ENCODE measurements at places on chromosomes 5 and 9.

DNA sequence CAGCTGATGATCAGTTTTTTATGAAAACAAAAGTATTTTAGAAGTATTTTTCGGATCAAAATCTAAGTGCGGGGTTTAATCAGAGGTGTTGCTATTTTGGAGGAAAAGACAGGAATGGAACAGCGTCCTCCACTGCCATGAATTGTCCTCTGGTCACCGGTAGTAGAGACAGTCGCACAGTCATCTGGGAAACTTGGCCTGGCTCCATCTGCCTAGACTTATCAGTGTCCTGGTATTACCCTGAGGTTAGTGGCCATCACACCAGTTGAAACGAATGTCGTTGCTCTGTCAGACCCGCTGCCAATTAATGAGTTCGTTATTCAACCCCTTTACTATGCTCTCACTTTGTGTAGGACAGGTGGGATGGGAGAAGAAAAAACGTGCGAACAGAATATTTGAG lies 8.2 kb downstream of the TLX3 start:
- DNase-seq: no peak

DNA sequence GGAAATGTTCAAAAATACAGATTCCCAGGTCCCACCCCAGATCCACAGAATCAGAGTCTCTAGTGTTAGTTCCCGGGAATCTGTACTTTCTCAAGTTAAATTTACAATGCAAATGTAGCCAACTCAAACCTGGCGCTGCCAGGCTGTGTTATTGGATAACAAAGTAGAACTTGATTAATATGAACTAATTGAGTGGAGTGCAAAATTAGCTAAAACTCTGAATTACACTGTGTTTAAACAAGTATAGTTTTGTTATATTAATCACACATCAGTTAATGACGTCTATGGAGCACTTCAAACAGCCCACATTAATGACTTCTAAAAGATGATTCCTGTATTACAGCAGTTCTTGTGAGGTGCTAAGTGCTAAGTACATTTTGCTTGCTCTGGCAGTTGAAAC lies 32.4 kb upstream of the CYFIP2 start:
- DNase-seq: no peak

DNA sequence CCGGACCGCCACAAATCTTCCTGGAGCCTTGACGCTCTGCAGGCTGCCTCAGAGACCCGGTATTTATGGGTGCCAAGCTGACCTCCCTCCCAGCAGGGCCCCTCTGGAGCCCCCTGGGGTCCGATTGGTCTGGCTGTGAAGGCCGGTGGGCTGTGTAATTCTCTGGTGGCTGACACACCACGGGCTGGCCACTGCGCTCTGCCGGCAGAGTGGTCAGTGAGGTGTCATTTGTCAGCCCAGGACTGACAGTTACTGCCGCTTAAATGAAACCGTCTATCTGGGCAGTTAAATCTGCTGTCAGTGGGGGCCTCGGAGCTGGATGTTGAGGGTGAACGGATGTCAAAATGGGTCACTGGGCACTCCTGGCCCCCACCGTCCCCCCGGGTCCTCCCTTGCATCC lies 10.7 kb downstream of the NR5A1 start:
- no peak for DNase-seq

DNA sequence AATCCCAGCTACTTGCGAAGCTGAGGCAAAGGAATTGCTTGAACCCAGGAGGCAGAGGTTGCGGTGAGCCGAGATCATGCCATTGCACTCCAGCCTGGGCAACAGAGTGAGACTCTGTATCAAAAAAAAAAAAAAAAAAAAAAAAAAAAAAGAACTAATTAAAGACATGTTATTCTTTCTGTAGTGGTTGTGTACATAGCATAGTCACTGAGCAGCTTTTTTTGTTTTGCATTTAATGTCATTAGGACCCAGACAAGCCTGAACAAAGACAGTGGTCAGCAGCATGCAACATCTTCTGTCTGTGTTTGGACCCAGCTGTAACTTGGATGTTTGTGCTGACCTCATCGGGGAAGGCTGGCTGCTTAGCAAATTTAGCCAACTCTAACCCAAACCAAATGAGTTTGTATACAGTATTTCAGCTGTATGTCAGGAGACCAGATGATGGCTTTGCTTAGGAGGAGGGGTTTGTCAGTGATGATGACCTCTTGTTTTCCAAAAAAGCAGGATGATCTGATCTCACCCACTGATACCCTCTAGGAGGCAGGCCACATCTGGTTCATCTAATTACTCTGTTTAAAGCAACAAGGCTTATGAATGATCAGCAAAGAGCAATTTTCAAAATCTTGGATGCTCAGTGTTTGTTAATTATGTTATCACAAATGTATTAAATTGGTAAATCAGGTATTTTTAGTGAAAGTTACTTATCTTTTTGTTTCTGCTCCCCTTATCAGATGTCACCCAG lies 39.5 kb downstream of the SNCAIP start:
- DNase-seq: no peak

GRCh38 chr5:19886123-19886917 lies 101.7 kb downstream of the CDH18 start:
- no peak for DNase-seq

DNA sequence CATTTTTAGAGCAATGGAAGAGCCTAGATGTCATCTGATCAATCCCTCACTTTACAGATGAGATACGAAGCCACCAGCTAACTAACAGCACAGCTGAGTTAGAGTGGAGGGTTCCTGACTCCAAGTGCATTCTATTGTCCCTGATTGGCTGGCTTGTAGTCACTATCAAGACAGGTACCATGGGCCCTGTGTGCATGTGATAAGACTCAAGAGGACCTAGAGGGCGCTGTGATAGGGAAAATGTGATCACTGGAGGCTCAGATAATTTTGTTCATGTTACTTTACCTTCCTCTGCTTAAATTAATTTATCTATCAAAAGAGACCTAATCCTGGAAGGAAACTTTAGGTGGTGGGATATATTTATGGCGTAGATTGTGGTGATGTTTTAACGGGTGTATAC lies 19.5 kb upstream of the SNAPC3 start:
- DNase-seq: no peak

DNA sequence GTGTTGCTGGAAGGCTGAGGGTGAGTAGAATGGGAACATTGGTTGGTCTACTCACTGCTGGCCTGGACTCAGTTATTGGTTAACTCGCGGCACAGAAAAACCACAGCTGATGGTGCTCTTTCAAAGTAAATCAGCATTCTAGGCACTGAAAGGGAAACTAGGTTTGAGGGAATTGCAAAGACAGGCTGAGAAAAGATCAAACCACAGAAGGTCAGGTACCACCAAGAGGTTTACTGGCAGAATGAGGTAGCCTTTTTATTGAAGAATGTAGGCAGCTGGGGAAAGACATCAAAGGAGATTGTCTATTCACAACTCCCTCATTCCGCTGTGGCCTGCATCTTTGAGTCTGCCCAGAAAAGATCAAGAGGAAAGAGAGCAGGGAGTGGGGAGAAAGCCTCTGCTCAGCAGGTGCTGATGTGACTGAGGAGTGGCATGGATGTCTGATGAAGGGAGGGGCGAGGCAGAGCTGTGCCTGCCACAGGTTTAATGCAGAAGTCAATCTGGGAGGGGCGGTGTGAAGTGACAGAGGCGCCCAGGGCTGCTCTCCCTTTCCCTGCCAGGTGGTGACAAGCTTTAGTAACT lies 255.5 kb downstream of the MAN2A1 start:
- no peak for DNase-seq

DNA sequence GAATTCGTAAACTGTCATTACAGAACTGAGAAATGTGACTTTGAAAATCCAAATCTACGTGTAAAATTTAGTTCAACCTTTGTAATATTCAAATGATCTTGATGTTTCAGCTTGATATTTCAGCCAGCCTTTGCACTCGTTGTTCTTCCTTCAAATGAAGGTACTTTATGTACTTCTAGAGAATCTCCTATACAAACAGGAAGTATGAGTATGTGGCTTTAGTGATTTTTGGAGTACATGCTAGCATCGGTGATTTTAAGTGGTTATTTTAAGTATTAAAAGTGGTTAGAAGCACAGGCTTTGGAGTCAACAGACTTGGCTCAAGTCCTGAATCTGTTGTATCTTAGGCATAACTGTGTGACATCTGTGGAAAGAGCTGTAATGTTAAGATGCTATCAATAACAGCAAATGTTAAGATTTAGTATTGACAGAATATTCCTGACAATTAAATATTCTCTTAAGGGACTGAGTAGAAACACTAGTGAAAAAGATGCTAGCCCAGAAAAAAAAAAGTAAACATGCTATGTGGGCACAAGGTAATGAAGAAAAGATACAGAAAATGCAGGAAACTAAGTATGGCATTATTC lies 398.0 kb downstream of the ADGRV1 start:
- DNase-seq: no peak

DNA sequence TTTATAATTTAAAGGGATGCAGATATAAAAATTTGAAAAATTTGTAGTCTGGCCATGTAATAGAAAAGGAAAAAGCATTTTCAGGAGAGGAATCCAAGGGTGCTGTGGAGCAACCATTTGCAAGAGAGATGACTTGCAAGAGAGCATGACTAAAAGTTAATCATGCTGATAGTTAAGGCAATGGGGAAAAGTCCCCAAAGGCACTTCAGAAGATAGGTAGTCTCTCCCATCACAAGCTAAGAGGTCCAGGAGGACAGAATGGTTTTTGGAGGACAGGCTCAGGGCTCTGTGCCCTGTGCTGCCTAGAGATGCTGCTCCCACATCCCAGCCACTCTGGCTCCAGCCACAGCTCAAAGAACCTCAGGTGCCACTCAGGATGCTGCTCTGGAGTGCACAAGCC lies 38.8 kb downstream of the DNAJB5 start:
- DNase-seq: no peak

- no peak for DNase-seq
Observed at GRCh38 chr5:93705896-93706295, 35.5 kb downstream of the POU5F2 start.

Data from posterior cingulate gyrus (tissue), 11 donors.